ENCODE measurements at places on chromosomes 16 and 17.

- ATAC-seq = peak; percentile 66
Measured at GRCh38 chr16:50681021-50681885, at the start of gene SNX20. Gene SNX20 (minus strand): TSS chr16:50681312. CDS start chr16:50677526, 3,786 bp downstream.

DNA sequence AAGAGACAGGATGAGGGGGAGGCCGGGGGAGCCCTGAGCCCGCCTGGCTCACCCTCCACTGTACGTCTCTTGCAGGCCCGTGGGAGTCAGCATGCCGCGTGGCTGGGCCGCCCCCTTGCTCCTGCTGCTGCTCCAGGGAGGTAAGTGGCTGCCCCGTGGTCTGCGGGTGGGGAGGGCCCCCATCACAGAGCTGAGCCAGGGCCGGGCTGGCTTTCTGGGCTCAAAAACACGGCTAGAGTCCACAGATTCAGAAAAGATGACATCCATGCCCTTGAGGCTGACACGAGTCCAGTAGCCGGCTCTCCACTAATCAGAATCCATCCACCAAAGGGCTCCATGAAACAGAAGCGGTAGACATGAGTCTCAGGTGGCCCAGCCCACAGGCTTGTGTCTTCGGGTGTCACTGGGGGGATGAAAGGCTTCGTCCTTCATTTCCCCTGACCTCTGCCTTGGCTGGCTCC is 28.0 kb downstream of the IL21R start:
- ATAC-seq = no peak

DNA sequence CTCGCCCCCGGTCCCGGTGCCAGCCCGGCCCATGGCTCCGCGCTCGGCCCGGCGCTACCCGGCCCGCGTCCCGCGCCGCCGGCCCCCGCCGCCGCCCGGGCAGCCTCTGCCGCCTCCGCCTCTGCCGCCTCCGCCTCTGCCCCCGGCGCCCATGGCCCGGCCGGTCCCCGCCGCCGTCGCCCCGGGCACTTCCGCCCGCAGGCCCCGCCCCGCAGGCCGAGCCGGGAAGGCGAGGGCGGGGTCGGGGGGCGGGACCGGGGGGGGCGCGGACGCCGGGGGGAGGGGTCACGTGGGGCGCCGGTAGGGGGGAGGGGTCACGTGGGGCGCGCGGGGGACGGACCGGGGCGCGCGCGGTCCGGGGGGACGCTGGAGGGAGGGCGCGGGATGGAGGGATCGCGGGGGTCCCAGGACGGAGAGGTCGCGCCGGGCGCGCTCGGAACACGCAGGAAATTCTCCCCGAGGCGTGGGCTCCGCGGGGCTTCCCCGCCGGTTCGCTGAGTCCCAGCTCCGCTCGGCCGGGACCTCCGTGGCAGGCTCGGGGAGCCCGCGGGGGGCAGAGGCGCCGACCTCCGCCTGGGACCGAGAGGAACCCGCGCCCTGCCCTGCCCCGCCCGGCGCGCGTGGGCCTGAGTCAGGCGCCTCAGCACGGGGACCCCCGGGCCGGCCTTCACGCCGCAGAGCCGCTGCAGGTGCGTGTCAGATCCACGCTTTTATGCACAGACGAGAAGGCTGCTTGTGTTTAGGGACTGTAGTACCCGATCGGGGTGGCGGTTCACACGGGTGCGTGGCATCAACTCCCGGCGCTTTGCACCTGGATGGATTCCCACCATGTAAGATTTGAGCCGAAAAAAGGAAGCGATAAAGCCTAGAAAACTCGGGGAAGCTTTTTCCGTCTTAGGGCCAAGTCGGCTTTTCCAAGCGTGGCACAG is at the start of gene PGAP6:
Gene PGAP6 (minus strand): TSS at position 190 of the 929 bp plus-strand sequence. CDS start 157 bp downstream, at position 33.
- peak; percentile 67 for ATAC-seq

GRCh38 chr16:87492291-87492630 is 563 bp downstream of the ZCCHC14 start:
- no peak for ATAC-seq

All from activated CD4-positive, CD25-positive, alpha-beta regulatory T cell treated with anti-CD3 and anti-CD28 coated beads, Interleukin-2, amount 50 U/mL, for 24 hours (primary cell).